ENCODE measurements at places on chromosomes 7 and 10.

- DNase-seq = no peak
Observed at GRCh38 chr7:57177856-57178767, 45.9 kb upstream of the ZNF479 start.

- DNase-seq = no peak
Observed at GRCh38 chr7:56124981-56125380, 8.8 kb upstream of the NUPR2 start.

DNA sequence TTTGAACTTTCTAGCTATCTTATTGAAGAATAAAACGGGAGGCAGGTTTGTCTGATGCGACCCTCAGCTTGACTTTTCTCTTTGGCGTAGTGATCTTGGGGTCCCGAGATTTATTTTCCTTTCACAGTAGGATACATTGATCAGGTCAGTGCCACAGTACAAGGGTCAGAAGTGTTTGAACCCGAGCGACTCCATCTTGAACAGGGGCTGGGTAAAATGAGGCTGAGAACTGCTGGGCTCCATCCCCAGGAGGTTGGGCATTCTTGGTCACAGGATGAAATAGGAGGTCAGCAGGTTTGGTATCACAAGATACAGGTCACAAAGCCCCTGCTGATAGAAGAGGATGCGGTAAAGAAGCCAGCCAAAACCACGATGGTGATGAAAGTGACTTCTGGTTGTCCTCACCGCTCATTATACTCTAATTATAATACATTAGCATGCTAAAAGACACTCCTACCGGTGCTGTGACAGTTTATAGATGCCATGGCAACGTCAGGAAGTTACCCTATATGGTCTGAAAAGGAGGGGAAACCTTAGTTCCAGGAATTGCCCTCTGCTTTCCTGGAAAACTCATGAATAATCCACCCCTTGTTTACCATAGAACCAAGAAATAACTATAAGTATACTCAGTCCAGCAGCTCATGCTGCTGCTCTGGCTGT lies 3.0 kb upstream of the TECPR1 start:
- DNase-seq = no peak

GRCh38 chr10:7700577-7701125 lies 2.5 kb upstream of the ITIH2 start:
- no peak for DNase-seq

DNA sequence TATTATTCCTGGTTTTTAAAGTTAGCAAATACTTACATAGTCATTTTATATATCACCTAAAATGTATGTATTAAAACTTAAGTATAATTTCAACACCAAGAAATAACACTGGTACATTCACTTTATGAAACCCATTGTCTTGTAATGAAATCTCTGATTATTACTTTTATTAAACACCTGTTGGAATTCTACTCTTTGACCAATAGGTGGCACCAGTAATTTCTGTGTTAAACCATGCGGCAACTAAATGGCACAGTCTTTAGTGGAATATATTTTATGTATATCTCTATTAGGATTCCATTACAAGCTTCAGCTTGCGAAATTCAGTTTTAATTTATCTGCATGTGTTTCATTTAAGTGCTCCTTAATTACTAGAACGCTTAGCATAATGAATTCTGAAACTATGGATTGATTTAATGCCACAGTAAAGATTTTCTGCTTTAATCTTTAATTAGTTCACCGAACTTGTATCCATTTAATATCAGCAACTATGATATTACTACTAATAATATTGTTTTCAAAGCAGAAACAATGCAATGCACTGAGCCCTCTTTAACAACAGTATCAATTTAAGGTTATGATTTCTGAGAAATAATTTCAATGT lies 181.3 kb downstream of the MAGI2 start:
- DNase-seq = peak; percentile 67

- no peak for DNase-seq
Observed at GRCh38 chr7:71133232-71133622, 1.3 kb downstream of the GALNT17 start.

- no peak for DNase-seq
Observed at GRCh38 chr10:1359626-1359955, 303.4 kb downstream of the WDR37 start.

DNA sequence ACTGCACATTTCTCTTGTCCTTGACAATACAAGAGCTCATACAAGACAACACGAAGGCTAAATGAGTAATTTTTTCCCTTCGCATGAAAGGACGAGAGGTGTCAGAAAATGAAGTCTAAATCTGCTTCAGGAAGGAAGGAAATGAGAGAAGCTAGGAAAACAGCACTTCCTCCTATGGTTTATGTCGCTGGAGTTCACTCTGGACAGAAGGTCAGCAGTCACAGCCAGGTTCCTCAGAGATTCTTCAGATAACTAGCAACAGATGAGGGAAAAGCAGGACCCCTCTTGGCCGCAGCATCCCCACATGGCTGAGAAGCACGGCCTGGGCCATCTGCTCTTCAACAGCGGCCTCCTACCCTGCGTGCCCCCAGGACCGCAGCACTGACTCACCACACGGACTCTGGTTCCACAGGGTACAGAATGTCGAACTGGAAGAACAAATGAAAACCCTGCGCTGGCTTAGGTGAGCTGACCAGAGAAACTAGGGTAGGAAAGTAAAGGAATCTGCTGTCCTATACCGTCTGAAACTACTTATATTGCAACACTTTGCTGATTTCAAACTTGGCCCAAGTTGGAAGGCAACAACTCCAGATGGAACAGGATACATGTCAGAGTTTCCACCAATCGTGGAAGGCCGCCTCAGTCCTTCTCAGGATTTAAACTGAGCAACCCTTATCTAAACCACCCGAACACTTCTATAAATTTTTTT lies 26.3 kb downstream of the DNMBP start:
- no peak for DNase-seq

All from NCI-H1092 treated with DMSO at 0.1 percent for 48 hours (cell line).